ENCODE measurements at places on chromosomes 2 and 18.

DNA sequence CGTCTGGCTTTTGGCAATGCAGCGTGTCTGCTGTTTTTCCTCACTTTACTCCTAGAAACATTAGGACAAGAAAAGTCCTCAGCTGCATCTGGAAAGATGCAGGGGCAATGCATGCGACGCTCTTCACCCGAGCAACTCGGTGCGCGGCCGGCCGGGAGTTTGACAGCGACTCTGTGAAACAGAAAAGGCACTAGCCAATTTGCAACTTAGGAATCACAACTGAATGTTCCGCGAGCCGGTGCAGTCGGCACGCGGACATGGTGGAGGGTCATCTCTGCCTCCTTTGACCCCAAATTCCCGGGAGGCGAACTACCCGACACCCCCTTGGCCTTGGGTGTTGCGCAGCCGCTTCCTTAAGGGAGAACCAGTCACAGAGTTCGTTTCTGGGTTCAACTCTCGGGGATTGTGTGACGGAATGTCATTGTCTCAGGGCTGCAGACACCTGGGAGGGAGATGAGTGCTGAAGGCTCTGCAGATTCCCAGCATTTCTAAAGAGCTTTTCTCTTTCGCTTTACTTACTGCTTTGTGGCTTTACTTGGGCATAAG is 9.8 kb downstream of the NR4A2 start:
- DNase-seq = no peak

- peak; percentile 67 for DNase-seq
Observed at GRCh38 chr2:162839419-162839818, 852 bp upstream of the KCNH7 start.

GRCh38 chr2:197498235-197498936 is 1.3 kb downstream of the HSPD1 start:
- DNase-seq = no peak

GRCh38 chr2:150234787-150235446 is 252.6 kb downstream of the RND3 start:
- peak; percentile 72 for DNase-seq

DNA sequence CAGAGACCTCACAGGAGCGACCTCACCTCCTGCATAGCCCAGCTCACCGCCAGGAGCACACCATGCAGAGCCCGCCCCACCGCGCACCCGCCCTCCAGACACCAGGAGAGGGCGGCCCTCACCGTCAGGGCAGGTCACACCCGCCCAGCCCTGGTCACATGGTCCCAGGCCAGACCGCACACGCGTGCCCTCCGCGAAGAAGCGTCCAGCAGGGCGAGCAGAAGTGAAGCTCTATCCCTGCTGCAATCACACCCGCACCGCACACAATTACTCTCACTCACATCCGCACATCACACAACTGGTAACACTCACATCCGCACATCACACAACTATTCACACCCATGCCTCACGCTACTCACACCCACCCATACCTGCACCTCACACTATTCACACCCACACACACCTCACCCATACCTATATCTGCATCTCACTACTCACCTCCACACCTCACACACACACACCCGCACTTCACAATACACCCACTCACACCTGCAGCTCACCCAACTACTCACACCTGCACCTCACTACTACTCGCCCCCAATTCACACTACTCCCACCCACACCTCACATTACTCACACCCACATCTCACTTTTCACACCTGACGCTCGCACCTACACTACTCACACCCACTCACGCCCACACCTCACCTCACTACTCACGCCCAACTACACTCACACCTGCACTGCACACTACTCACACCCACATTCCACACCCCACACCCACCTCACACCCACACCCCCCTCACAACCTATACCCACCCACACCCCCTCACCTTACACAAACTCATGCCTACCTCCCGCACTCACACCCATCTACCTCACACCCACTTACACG is 242.0 kb downstream of the HDAC4 start:
- no peak for DNase-seq

DNA sequence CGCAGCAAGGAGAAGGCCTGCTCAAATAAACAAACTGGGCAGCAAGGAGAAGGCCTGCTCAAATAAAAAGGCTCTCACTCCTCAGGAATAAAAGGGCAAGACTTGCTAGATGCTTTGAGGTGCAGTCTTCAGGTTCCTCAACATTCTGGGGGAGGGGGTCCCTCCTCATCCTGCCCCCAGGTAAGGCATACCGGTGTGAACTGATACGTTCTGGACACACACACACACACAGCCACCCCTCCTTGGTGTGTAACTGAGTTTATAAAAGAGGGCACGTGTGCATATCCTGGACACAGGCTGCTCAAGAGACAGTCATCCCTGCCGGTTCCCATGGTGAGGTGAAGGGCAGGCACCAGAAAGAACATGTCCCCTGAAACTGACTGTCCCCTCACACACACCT is 4.5 kb downstream of the TEX261 start:
- DNase-seq = no peak

GRCh38 chr2:207375207-207375875 is 154.4 kb upstream of the CREB1 start:
- DNase-seq = no peak

DNA sequence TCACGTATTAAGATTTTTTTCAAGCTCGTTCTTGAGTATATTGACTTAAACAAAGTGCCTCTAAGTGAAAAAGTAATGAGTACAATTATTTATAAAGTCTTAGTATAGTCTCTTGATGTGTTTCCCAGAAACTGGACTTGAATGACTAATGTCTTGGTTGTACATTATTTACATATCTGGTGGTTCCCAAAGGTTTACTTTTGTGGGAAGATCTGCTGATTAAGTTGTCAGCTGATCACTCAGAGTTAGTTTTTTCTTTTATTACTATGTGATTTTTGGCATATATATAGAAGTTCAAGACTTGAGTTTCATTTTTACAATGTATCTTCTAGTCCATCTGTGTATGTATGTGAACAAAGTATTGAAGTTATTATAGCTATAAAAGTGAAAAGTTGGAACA is 29.5 kb downstream of the RNF144A start:
- DNase-seq = no peak

DNA sequence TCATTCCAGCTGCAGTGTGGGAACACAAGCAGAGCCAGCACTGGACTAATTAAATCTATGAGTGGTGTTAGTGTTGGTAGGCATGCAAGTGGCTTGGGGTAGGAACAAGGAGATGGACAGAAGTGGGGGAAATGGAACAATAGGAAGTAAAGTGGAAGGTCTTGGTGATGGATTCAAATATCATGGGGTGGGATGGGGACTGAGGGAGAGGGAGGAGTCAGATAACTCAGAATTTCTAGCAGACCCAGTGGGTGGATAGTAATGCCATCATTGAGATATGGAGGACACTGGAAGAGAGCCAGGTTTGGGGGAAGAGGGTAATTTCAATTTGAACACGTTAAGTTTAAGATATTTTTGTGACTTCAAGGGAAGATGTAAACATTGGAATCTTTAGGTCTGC is 2.9 kb upstream of the LNPK start:
- DNase-seq = no peak

DNA sequence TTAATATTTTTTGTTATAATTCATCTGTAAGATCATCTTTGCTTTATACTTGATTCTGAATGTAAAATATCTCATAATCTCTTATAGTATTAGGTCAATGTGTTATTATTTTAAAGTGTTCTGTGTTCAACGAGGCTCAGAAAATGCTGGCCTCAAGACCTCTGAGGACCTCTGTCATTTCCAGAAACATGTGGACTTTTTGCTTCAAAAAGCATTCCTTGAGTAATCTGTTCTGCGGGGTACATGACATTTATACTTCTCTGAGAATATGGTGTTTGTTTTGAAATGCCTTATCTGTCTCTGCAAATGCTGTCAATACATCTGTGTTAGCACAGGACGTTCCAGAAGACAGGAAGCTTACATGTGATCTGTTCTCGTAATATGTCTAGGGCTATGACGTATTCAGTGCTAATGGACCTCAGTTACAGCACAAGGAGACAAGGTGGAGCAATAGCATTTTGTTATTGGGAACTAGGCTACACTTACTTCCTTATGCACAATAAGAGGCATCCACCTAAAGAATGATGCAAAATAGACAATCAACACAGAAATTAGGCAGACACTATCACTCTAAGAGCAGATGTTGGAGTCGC is 37.6 kb upstream of the IL1RL1 start:
- no peak for DNase-seq

DNA sequence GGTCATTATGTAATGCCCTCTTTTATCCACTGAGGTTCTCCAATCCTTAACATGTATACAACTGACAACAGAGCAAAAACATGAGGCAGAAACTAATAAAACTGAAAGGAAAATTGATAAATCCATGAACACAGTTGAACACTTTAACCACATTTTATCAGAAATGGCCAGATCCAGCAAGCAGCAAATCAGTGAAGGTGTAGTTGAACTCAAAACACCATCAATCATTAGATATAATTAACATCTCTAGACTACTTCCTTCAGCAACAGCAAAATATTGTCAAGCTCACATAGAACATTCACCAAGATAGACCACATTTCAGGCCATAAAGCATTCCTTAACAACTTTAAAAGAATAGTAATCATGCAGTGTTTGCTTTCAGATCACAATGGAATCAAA is 72.9 kb downstream of the HS6ST1 start:
- no peak for DNase-seq

DNA sequence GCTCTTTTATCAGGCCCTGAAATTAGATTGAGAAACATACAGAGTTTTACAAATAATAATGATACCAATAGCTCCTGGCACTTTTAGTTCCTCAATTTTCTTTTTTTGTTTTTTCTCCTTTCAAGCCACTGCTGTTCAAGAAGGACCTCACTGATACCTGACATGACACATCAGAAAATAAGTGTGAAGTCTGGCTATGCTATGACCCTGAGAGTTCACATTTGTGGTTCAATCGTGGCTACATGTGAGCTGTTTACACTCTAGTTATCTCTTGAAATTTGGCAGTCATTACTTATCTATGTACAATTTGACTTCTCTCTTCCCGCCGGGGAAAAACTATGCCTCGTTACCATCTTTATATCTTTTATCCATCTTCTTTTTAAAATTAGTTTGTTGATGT is 686.5 kb downstream of the EPHA4 start:
- DNase-seq = no peak
